ENCODE measurements at places on chromosomes 2 and 18.
A peak's percentile ranks its signal among the peaks of the same experiment; 100 is the strongest.

- H3K27ac ChIP-seq: no peak overlapping the region
- no peaks in the 10 kb centered on the region for H3K36me3 ChIP-seq
- H3K27me3 ChIP-seq: 0 out of 2 replicates have a peak, but pooled peaks cover 4% of the 10 kb centered on the region
- no peak overlapping the region for H3K4me3 ChIP-seq
Observed at GRCh38 chr2:36044411-36044810, 311.2 kb upstream of the CRIM1 start.

GRCh38 chr2:27033253-27033852 lies 588 bp downstream of the TMEM214 start:
- peaks cover 60% of the 10 kb centered on the region for H3K36me3 ChIP-seq
- H3K4me1 ChIP-seq: peaks cover 10% of the 10 kb centered on the region
- peak overlapping the region; percentile 80 for H3K27ac ChIP-seq
- no peaks in the 10 kb centered on the region for H3K27me3 ChIP-seq
- DNase-seq: no peak

DNA sequence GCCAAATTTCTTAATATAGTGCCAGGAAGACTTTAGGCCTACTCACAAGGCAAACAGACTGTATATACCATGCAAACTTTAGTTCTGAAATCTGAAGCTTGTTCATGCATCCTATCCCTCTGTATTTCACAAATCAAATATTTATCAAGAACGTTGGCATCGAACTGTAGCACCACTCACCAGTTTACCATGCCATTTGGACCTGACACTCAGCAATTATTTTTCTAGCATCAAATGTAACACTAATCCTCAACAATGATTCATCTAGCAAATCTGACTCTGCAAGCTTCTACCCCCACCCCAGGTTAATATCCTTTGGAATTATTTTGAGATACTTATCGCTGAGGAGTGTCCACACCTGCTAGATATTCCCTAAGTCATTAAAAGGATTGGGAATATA lies 1506.6 kb downstream of the LRP1B start:
- H3K36me3 ChIP-seq: no peaks in the 10 kb centered on the region
- no peak overlapping the region for H3K4me3 ChIP-seq

GRCh38 chr2:218396688-218397462 lies 2.8 kb upstream of the CTDSP1 start:
- peaks cover 31% of the 10 kb centered on the region for H3K4me1 ChIP-seq
- DNase-seq: peak; percentile 83
- peak overlapping the region; percentile 46 for H3K4me3 ChIP-seq
- peak overlapping the region; percentile 61 for H3K27ac ChIP-seq
- H3K27me3 ChIP-seq: no peaks in the 10 kb centered on the region
- H3K36me3 ChIP-seq: peaks cover 11% of the 10 kb centered on the region

GRCh38 chr2:160984426-160985077 lies 175.7 kb upstream of the TANK start:
- H3K4me1 ChIP-seq: no peaks in the 10 kb centered on the region
- no peaks in the 10 kb centered on the region for H3K27me3 ChIP-seq
- no peak for DNase-seq
- H3K36me3 ChIP-seq: no peaks in the 10 kb centered on the region

DNA sequence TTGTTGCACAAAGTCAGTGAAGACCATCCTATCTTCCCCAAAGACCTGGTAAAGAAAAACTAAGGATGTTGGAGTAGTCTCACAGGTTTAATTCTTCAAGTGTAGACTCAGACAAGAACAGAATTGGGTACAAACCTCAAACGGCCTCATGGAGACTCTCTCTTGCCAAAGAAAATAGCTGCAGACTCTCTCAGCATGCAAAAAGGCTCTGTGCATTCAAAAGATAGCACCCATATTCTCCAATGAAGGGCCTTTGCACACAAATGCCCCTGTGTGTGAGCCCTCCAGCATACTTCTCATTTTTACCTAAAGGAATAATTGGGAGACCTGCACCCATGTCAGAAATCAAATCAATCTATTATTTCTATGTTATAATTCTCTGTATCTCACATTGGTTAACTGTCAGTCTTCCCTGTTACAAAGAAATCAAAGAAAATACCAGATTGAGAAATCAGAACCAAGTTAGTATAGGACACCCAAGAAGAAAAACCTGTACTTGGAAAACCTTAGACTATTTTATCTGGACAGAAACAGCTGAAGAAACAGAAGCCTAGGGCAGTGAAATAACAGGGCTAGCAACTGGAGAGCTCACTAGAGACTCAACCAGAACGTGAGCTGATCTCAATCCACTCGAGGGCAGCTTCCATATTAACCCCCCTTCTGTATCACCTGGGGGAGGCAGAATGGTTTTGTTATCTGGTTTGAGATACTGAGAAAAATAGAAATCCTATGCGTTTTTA lies 134.7 kb upstream of the DNAJC10 start:
- H3K27me3 ChIP-seq: no peaks in the 10 kb centered on the region
- no peak overlapping the region for H3K4me3 ChIP-seq
- no peaks in the 10 kb centered on the region for H3K4me1 ChIP-seq
- H3K36me3 ChIP-seq: no peaks in the 10 kb centered on the region
- DNase-seq: no peak

DNA sequence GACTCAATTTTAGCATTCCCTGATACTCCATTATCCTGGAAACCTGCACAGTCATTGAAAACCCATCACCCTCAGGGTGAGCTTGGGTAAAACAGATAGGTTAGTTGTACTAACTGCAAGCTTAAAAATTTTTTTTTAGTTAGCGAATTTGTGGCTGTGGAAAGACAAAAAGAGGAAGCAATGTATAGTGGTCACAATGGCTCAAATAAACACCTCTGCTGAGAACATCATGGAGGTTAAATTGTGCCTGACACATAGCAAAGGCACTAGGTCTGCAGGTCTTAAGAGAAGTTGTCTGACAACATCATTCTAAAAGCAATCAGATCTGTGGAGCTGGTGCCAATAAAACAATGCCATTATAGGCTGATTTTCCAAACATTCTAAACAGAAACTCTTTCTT lies 84.4 kb upstream of the CAVIN2 start:
- H3K36me3 ChIP-seq: no peaks in the 10 kb centered on the region
- no peak overlapping the region for H3K4me3 ChIP-seq
- H3K4me1 ChIP-seq: peaks cover 12% of the 10 kb centered on the region
- H3K27me3 ChIP-seq: no peaks in the 10 kb centered on the region
- DNase-seq: no peak
- H3K27ac ChIP-seq: no peak overlapping the region

- peaks cover 91% of the 10 kb centered on the region for H3K36me3 ChIP-seq
- H3K4me3 ChIP-seq: no peak overlapping the region
- no peaks in the 10 kb centered on the region for H3K27me3 ChIP-seq
- no peaks in the 10 kb centered on the region for H3K4me1 ChIP-seq
- no peak for DNase-seq
Observed at GRCh38 chr2:120979921-120980320, 244.3 kb downstream of the GLI2 start.
